ENCODE measurements at places on chromosomes 5 and 9.

GRCh38 chr9:68454579-68455334 is 85.9 kb downstream of the TMEM252 start:
- no peak for DNase-seq

DNA sequence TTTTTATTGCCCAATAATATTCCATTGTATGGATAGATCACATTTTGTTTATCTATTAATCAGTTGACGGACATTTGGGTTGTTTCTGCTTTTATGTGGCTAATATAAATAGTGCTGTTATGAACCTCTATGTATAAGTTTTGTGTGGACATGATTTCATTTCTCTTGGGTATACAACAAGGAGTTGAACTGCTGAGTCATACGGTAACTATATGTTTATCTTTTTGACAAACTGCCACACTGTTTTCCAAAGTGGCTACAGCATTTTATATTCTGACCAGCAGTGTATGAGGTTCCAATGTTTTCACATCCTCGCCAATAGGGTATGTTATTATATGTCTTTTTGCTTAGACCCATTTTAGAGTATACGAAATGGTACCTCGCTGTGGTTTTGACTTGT is 264.3 kb downstream of the RFX3 start:
- DNase-seq, result no peak

DNA sequence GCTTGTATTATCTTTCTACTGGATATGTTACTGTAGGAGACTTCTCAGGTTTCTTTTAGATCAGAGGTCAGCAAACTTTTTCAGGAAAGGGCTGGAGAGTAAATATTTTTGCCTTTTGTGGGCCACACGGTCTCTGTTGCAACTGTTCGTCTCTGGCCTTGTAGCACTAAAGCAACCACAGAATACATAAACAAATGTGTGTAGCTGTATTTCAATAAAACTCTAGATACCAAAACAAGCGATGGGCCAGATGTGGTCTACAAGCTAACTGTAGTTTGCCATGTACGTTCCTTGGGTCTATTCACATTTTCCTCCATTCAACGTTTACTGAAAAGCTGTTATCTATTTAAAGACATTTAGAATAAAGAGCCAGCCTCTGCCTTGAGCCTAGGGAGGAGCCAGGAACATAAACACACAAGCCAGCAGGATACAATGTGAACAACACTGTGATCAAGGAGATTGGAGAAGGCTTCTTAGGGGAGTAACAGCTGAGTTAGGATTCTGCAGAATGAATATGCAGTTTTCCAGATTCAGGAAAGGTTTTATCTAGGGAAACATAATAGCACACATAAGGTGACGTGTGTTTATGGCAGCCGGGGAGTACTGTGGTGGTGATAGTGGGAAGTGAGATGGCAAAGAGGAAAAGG is 33.0 kb upstream of the HOMER1 start:
- no peak for DNase-seq

GRCh38 chr5:178790371-178790770 is 59.9 kb upstream of the ZNF354A start:
- DNase-seq, result no peak

- DNase-seq, result peak; percentile 89
Observed at GRCh38 chr9:121735793-121736770, 84.6 kb downstream of the DAB2IP start.

DNA sequence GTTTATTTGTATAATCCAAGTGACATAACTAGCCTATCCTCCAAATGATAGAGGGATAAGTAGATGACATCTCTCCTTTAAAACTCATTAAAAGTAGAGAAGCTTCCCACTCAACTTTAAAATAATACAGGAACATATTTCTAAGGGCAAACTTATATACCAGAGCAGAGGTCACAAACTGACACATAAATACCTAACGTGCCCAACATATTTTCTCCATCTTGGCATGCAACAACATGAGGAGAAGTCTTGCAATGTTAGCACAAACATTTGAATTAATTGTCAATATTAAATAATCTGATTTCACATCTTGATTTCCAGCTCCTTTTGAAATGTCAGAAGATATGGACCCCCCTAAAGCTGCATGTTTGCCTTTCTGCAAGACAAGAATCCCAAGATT is 335.0 kb downstream of the DEPDC1B start:
- no peak for DNase-seq

DNA sequence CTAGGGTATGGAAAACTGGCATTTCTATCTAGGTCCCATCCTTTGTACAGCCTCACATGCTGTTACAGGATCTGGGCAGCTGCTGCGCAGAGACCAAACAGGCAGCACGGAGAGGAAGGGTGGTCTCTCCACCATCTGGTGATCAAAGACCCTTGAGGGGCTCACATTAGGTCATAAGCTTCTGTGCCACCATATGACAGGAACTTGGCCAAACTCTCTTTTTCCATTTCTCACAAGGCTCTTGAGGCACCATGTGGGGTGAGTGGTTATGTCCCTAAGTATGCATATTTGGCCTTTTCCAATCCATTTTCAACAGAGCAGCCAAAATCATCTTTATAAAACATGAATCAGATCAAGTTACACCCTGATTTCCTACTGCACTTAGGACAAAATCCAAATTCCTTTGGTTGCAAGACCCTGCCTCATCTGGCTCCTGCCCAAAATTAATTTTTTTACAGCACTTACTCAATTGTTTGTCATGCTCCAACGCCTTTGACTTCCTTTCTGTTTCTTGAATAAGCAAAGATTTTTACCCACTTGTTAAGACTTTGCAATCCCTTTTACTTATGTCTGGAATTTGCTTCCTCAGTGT is 730.0 kb downstream of the MAT2B start:
- no peak for DNase-seq

DNA sequence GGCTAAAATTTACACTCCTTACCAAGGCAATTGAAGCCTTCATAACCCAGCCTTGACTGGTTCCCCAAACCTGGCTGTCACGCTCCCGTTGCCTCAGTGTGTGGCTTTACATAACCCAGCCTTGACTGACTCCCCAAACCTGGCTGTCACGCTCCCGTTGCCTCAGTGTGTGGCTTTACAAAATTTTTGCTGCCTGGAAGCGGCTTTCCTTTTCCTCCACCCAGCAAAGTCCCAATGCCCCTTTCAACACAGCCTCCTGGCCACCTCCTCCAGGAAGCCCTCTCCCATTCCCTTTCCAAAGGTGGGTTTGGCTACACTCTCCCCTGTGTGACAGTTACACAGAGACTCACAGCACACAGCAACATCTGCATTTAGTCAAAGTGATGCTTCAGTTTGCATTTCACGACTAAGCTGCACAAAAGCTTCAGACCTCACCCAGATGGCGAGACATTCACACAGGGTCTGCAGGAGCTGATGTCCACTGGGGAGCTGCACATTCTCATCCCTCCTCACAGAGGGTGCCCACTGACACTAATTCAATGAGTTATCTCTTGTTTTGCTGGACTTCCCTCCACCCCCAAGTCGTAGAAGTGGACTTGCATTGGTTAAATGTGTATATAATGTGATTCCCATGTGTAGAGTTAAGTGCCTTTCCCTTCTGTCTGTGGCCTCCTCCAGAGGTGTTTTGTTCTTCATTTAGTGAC is 156.6 kb upstream of the PHYKPL start:
- no peak for DNase-seq

DNA sequence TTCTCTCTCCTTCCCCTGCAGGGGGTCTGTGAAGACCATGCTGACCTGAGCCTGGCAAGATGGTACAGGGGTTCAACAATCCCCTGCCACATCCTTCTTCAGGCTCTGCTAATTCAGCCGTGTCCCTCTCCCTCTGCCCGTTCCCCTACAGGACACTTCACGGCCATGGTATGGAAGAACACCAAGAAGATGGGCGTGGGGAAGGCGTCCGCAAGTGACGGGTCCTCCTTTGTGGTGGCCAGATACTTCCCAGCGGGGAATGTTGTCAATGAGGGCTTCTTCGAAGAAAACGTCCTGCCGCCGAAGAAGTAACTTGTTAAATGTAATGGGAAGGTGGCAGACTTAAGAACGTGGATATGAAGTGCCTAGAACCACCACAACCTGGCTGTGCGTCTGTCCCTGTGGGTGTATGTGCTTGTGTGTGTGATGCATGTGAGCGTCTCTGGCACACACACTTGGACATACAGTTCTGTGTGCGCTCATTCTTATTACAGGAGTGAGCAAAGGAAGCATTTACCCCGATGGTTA is 6.9 kb upstream of the CCIN start:
- DNase-seq, result no peak
